Epithelial cell of esophagus (primary cell): ENCODE measurements at places on chromosomes 3 and 15.
A peak's percentile ranks its signal among the peaks of the same experiment; 100 is the strongest.

- no peak for DNase-seq
Measured at GRCh38 chr3:88082854-88083253, 23.8 kb downstream of the ZNF654 start.

DNA sequence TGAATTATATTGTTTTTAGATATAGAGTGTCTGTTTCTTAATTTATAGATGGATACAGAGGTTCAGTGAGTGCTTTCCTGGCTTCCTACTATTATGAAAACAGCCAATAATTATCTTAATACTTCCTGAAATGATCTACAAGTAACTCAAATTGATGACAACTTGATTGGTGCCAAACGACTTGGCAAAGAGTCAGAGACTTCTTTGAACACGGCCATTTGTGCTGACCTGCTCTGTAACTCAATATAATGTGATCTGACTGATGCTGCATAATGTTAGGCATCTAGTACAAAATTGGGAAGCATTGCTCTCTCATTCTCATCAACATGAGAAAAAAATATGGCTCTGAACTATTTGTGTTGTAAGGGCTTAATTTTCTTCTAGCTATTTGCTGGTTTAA is 193.9 kb downstream of the DIPK2A start:
- no peak for DNase-seq

DNA sequence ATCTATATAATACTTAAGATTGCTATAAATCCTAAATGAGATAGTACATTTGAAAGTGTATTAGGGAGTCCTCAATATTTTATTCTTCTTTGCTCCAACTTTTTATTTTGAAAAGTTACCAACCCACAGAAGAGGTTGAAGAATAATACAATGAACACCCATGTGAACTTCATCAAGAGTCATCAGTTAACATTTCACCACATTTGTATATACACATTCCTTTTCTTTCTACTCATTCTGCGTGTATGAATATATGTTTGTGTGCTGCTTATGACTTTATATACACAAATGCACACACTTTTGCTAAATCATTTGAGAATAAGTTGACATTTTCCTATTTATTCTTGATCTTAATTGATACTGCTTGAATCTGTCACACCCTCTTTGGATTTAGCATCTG is 193.3 kb upstream of the CGNL1 start:
- DNase-seq = no peak

- DNase-seq = no peak
Measured at GRCh38 chr3:21524133-21524532, 226.9 kb downstream of the ZNF385D start.

- DNase-seq = no peak
Measured at GRCh38 chr15:90047956-90048575, 46.9 kb downstream of the ZNF710 start.

- DNase-seq = no peak
Measured at GRCh38 chr3:185739264-185739701, 85.6 kb downstream of the IGF2BP2 start.

- DNase-seq = peak; percentile 69
Measured at GRCh38 chr15:67303490-67304363, 49.1 kb downstream of the IQCH start.

- DNase-seq = no peak
Measured at GRCh38 chr3:98223907-98224672, 40.0 kb upstream of the OR5H6 start.

DNA sequence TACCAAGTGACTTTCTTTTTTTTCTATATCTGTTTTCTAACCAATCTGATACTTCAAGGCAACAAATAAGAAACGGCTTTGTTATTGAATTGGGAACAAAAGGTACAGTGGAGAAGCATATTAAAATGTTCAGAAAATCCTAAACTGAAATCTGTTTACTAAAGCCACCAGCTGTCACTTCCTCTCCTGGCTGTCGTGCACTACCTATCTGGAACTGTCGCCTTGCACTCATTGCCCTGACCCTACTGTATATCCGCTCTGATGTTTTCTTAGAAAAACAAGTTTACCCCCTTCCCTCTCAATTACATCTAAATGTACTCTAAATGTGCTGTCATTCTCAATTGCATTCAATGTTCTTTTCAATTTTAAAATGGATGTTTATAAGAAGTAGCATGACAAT is 439.8 kb upstream of the ARRDC4 start:
- DNase-seq = no peak

DNA sequence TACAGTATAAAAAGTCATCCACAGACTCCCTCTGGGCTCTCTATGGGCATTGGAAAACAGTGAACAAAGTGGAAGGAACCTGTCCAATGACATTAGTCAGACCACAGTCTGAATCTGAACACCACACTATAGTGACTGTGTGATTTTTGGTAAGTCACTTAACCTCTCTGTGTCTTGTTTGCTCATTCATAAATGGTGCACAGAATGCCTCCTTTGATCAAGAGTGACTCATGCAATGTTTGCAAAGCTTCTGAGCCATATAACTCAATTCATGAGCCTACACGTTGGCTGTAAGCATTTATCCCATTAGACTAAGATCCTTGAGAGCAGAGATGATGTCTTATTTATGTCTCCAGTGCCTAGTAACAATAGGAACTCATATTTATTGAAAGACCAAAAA is 46.7 kb downstream of the SV2B start:
- peak; percentile 4 for DNase-seq

GRCh38 chr3:150901793-150902192 is 3.4 kb downstream of the MINDY4B start:
- DNase-seq = no peak

DNA sequence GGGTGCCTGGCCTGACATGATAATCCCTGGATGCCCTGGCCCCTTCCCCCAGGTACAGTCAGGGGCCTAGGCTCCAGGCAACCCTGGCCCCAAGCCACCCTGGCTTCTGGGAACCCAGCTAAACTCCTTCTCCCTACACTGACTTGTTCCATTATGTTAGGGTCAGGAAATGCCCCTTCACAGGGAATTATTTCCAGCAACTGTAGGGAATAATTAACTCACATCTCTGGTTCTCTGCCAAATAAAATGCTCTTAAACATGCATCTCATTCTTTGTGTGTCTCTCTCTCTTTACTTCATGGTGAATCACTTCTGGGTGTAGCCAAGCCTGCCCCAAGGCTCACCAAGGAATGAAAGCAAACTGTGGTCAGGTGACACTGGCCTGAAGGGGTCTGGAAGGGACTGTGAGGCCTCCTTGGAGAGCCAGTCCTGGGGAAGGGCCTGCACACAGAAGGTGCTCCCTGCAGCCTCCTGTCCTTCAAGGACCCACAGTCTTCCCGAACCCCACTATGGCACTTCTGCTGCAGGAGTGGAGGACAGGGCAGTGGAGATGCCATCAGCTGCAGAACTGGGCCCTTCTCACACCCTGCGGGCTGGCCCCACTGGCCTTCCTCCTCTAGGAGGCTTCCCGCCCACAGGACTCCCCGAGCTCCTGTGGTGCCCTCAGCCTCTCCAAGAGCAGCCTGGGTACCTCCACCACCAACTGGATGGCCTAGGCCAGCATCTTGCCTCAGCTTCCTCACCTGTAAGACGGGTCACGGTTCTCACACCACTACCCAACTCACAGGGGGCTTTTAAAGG is 17.6 kb downstream of the TKT start:
- peak; percentile 90 for DNase-seq

DNA sequence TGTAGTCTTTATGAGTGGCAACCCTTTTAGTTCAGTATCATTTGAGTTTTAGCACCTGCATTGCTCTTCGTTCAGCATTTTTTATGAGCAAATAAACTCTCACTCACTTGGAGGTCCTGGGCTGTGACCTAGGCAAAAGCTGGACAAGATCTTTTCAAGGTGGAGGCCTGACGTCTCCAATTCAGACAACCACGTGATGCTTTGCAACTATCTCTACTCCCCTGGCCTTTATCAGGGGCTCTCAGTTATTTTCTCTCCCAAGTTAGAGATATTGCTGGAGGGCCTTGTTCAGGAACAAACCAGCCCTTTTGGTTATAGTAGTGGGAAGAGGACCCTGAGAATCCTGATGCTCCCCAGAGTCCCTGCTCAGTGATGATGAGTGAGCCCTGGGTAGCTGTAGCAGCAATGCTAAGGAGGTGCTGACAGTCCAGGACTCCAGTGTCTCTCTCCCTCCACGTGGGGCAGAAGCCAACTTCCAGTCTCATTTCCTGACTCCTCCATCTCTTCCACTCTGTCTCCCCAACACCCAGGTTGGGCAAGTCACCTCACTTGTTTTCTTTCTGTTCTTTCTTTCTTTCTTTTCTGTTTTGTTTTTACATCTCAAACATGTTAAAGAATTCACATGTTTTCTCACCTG is 30.4 kb downstream of the HAPLN3 start:
- no peak for DNase-seq

GRCh38 chr3:160170409-160171370 is 54.5 kb upstream of the C3orf80 start:
- DNase-seq = no peak

GRCh38 chr3:115187149-115187757 is 40.2 kb upstream of the ZBTB20 start:
- no peak for DNase-seq

DNA sequence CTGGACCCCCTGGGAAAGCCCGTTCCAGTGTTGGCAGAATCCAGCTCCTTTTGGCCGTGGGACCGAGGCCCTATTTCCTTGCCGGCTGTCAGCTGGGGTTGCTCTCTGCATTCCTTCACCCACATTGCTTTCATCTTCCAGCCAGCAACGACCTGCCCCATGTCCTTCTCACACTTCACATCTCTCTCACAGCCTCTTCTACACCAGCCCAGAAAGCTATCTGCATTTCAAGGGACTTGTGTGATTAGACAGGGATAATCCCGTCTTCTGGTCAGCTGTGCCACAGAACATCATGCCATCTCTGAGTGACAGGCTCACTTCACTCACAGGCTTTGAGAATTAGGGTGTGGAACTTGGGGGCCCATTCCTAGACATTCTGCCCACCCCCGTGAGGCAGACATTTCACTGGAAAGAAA is 16.4 kb downstream of the EFCC1 start:
- no peak for DNase-seq

DNA sequence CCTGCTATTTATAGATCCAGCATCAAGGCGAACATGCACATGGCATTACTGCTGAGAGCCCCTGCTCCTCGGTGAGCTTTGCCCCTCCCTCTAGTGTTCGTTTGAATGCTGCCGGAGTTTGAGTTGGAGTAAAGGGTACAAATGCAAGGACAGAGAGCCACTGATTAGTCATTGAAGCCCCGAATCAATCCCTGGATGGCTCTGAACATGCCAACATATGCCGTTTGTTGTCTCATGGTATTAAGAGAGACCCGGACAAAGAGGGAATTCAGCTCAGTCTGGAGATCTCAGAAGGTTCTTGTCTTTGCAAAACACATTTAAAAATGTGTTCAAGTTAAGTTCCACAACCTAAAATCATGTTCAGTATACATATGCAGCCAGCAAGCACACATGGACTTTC is 789.2 kb upstream of the NR2F2 start:
- no peak for DNase-seq
